Fibroblast of skin of left biceps (primary cell): ENCODE measurements at places on chromosomes 7 and 10.
A peak's percentile ranks its signal among the peaks of the same experiment; 100 is the strongest.

- DNase-seq = no peak
Observed at GRCh38 chr7:34523226-34523918, 134.6 kb upstream of the NPSR1 start.

DNA sequence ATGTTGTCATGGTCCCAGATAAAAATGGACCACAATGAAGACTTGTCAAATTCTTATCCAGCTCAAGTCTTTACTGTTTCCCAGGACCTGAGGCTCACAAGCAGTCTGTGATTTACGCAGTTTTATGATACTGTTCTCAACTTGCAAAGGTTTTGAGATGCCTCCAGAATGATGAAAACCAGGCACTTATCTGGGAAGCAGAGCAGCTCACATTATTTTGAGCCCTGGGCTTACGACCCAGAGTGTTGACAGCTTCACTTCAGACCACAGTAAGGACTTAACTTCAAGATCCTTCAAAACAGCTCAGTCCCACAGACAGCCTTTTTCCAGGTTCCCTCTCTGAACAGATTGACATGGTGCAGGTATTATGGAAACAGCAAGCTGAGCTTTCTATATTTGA, 236.1 kb downstream of the RNLS start:
- no peak for DNase-seq

DNA sequence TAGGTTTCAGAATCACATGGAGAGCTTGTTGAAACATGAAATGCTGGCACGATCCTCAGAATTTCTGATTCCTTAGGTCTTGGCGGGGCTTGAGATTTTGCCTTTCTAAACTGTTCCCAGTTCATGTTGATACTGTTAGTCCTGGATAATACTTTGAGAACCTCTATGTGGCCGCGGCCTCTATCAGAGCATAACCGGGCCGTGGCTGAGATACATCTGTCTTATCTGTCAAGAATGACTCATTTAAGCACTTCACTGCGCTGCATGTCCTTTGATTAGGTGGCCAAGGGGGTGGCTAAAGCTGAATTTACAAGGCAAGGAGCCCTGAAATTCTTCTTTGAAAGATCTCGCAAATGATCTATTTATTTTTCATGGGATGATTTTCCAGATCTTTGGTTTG, 66.9 kb downstream of the GALNT17 start:
- DNase-seq = no peak

DNA sequence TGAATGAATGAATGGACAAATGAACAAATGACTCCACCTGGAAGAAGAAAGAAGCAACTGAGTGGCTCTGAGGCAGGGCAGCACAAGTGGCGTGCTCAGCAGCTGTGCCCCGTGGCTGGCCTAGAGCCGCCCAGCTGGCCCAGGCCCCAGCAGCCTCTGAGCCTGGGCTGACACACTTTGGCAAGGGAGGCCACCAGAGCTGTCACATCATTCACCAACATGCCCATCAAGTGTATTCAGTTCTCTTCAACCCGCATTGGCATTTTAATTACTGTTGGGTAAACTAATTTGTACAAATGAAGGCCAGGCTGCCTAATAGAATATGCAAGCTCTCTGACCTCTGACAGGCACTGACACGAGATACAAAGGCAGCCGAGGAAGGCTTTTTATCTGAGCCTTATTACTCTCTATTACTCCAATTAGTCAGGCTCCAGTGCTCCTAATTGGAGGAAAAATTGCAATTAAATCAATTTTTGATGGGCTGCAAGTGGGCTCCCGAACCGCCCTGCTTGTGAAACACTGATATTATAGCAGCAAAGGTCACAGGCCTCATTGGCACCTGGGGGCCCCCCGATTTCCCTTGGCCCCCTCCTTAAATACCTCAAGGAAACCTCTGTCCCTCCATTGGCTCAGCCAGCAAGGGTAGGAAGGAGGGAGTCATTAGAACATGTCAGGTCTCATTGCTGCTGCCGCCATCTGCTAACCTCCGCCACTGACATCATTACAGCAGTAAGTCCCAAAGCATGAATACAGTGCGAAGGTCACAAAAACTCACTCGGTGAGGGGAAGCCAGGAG, 41.9 kb downstream of the DPCD start:
- DNase-seq = no peak

DNA sequence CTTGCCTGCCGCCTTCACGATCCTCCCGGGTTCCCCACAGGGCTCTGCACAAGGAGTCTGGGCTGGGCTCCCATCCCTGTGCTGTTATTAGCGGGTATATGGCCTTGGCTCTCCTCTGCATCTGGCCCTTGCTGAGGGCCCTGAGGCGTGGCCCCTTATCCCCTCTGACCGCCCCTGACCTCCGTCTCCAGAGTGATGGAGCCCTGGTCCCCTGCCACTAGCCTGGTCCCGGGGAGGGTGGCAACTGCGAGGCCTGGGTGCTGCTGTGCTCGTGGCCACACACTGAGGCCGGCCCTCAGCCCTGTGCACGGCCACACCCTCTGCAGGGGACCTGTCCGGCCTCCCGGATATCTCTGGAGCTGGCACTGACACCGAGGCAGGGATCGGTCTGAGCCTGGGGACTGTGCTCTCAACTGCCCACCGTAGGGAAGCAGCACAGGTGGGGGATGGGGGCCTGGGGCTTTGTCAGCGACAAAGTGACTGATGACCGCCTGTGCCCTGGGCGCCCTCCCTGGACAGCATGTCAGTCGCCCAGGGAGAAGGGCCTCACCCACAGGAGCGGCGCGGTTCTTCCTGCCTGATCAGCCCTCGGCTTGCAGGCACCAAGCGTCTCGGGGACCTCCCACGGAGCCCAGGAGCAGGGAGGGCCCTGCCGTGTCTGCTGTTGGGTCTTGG, 72.4 kb downstream of the NKX6-2 start:
- DNase-seq = no peak

- DNase-seq = no peak
Observed at GRCh38 chr10:21514818-21515351, 10.6 kb downstream of the SKIDA1 start.

DNA sequence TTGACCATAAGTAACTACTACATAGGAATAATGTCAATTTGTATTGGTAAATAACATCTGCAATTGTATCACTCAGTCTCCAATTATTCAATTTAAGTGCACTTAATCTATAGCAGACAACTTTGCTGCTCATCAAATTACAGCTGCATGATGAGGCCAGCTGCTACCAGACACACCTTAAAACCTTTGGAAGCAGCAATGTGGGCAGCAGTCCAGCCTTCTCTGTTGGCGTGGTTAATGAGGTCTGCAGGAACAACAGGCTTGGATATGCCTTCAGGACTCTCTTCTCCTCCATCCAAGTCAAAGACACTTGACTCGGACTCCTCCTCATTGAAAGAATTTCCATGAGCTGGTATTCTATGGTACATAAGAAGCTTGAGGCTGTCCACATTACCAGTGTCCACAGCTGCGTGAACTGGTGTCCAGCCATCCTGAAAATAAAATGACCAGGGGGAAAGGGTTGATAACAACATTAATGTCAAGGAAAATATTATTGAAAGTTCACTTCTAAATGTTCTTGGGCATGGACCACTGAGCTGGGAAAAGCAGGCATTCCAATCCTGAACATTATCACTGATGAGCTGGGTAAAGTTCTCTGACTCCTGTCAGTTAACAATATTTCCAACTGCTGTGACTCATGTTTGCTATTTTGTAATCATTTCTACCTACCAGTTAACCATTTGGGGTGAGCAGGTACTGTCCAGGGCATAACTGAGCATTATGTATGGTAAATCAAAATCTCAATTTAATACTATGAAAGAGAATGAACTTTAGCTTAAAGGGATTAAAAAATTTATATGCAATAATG, 95.7 kb downstream of the CTTNBP2 start:
- no peak for DNase-seq

DNA sequence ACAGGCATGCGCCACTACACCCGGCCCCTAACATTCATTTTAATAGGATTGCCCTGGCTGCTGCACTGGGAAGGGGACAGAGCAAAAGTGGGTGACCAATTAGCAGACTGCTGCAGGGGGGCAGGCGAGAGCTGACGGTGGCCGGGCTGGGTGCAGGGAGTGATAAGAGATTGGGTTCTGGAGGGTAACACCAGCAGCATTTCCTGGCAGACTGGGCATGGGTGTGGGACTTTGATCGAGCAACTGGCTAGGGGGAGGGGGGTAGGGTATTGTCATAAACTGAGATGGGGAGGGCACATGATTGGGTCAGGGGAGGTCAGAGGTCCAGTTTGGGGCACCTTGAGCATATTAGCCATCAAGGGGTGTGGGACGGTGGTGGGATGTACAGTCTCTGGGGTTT, 20.2 kb upstream of the AMZ1 start:
- no peak for DNase-seq

DNA sequence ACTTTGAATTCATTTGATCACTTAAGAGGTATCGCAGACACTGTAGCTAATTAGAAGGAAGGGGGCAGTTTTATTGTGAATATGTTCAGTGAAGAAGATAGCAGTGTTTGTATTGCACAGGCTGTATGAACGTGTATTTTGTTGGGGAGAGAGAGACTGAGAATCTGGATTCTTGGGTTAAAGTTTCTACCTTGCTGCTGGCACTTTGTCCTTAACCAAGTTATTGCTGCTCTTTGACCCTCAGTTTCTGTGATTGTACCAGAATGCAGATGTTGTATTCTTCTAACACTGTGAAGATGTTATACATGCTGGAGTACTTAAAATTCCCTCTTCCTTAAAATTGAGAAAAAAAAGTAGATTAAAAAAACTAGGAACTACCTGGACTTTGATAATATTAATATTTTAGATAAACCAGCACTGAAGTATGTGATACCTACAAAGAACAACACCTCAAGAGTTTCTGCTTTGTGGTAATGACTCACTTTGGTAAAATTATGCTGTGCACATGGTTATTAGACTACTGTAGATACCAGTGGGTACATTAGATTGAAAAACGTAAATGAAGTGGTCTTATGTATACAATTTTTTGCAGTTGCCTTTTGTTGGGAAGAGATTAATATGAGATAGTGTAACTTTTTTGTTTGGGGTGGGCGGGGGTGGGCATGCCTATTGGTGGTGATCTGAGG, 321.3 kb downstream of the AUTS2 start:
- DNase-seq = no peak

DNA sequence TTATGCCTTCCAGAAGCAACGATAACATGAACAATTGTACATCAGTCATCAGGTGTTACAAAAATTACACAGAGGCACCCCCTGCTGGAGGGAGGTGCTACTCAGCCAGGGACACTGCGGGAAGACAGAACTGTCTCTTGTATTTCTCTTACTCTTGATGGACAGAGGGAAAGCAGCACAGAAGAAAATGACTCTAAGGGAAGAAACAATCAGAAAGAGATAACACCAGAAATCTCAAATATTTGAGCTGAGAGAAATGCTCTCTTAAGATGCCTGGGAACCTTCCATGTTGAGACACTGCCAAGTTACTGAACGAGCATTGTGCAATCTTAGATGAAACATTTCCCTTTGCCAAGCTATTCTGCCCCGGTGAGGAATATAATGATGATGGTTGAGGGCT, 227.6 kb upstream of the NPSR1 start:
- peak; percentile 45 for DNase-seq

GRCh38 chr10:33331379-33331694, 3.1 kb downstream of the NRP1 start:
- DNase-seq = no peak

DNA sequence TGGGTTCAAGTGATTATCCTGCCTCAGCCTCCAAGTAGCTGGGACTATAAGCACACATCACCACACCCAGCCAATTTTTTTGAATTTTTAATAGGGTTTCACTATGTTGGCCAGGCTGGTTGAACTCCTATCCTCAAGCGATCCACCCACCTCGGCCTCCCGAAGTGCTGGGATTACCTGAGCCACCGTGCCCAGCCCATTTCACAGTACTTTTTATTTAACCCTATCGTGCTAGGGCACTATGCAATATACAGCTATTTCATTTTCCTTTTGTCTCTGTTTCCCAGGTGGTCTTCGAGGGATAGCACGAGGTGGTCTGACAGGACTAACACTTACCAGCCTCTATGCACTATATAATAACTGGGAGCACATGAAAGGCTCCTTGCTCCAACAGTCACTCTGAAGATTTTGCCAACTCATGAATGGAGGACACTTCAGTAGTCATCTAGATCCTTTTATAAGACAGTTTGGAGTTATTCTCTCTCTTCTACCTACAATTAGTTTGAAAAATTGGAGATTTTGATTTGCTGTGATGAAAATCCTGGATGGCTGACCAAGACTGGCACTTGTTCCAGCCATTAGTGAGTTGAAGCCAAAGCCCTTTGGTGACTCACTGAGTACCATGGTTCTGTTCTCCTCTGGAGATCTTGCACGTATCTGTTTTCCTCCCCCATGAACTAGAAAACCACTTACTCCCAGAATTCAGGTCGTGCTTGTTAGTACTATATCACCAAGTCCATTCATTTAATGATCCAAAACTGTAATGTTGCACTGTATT, 27.3 kb downstream of the NCOA4 start:
- DNase-seq = no peak

DNA sequence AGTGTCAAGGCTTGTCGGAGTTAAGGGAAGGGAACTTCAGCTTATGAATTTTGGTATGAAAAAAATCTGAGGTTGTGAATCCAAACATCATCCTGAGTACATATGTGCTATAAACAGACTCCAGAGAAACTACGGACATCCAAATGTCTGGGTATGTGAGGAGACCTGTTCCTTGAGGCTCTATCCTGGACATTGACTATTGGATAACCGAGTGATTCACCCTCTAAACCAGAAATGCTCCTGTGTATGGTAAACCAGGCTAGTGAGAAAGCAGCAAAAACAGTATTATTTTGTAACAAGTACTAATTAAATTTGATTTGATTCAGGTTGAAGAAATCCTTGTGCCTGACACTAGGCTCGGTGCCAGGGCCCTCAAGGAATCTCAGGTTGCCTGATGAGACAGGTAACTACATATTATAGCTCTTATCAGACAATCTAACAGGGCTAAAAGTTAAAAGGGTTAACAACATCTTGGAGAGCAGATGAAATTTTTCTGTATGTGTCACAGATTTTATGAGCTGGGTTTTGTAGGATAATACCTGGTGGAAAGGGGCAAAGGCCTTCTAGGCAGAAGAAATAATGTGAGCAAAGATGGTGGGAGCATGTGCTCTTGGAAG, 10.4 kb upstream of the STOX1 start:
- no peak for DNase-seq

- no peak for DNase-seq
Observed at GRCh38 chr7:31076051-31076450, 23.9 kb downstream of the ADCYAP1R1 start.

- no peak for DNase-seq
Observed at GRCh38 chr10:11328264-11329061, 283.0 kb downstream of the USP6NL start.

GRCh38 chr7:151459726-151460473, 20.0 kb upstream of the CRYGN start:
- peak; percentile 40 for DNase-seq
